Left renal cortex interstitium (tissue), 4 donors: ENCODE measurements at places on chromosomes 3 and 15. TPM values are rescaled to one million over a fixed set of nuclear protein-coding genes. Genes with fewer than 3 reads are reported as not detected.

The SPINK8 gene
- not detected for polyA plus RNA-seq

The NR2E3 gene
- 0.82 TPM for polyA plus RNA-seq

The FAM98B gene
- polyA plus RNA-seq, result 71.5 TPM

The ATP13A4 gene
- polyA plus RNA-seq, result 1.3 TPM

The UBR1 gene
- polyA plus RNA-seq, result 24.1 TPM

The ZNF774 gene
- polyA plus RNA-seq, result 6.6 TPM

The TM4SF1 gene
- 51.6 TPM for polyA plus RNA-seq

The FETUB gene
- polyA plus RNA-seq, result 0.48 TPM

The BSN gene
- polyA plus RNA-seq, result 1.7 TPM

The NRROS gene
- 3.4 TPM for polyA plus RNA-seq

The STRIT1 gene
- 0.93 TPM for polyA plus RNA-seq

The REC114 gene
- polyA plus RNA-seq, result not detected

The PARP9 gene
- 15.2 TPM for polyA plus RNA-seq

The AHSG gene
- polyA plus RNA-seq, result 0.44 TPM

The ANKRD63 gene
- 0.56 TPM for polyA plus RNA-seq

The SLC24A5 gene
- polyA plus RNA-seq, result 1.3 TPM

The OTOL1 gene
- not detected for polyA plus RNA-seq

The TMEM158 gene
- polyA plus RNA-seq, result 8.5 TPM

The DIPK2A gene
- 55.4 TPM for polyA plus RNA-seq

The MYL3 gene
- 25.4 TPM for polyA plus RNA-seq

The ELL3 gene
- polyA plus RNA-seq, result 5.1 TPM

The CDAN1 gene
- 23.3 TPM for polyA plus RNA-seq

The ZPLD1 gene
- polyA plus RNA-seq, result 0.59 TPM

The CPNE9 gene
- polyA plus RNA-seq, result 0.14 TPM

The GRK7 gene
- 0.18 TPM for polyA plus RNA-seq

The PPP1R14D gene
- 0.59 TPM for polyA plus RNA-seq

The TMCO5A gene
- not detected for polyA plus RNA-seq

The TRIM42 gene
- polyA plus RNA-seq, result not detected
